ENCODE measurements at places on chromosomes 2 and 18.

DNA sequence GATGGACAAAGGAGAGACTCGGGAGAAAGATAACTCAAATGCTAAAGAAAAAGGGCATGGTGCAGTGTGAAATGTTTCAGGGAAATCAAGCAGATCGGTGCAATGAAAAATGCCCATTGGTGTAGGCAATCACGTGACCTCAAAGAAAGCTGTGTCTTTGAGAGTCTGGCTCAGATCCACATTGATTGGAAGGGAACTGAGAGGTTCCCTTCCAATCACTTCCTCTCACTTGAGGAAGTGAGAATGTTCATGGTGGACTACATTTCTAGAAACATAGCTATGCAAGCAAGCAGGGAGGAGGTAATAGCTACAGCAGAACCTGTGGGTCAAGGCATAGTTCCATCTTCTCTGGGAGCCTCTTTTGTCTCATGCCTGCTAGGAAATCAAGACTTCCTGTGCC, 187.4 kb downstream of the LPIN1 start:
- no peak for DNase-seq

GRCh38 chr2:116696223-116696622, 1118.3 kb upstream of the DDX18 start:
- no peak for DNase-seq

- DNase-seq: peak; percentile 49
Observed at GRCh38 chr18:47100212-47100831, 50.0 kb downstream of the HDHD2 start.

GRCh38 chr2:215410932-215411285, 25.0 kb downstream of the FN1 start:
- DNase-seq: no peak

DNA sequence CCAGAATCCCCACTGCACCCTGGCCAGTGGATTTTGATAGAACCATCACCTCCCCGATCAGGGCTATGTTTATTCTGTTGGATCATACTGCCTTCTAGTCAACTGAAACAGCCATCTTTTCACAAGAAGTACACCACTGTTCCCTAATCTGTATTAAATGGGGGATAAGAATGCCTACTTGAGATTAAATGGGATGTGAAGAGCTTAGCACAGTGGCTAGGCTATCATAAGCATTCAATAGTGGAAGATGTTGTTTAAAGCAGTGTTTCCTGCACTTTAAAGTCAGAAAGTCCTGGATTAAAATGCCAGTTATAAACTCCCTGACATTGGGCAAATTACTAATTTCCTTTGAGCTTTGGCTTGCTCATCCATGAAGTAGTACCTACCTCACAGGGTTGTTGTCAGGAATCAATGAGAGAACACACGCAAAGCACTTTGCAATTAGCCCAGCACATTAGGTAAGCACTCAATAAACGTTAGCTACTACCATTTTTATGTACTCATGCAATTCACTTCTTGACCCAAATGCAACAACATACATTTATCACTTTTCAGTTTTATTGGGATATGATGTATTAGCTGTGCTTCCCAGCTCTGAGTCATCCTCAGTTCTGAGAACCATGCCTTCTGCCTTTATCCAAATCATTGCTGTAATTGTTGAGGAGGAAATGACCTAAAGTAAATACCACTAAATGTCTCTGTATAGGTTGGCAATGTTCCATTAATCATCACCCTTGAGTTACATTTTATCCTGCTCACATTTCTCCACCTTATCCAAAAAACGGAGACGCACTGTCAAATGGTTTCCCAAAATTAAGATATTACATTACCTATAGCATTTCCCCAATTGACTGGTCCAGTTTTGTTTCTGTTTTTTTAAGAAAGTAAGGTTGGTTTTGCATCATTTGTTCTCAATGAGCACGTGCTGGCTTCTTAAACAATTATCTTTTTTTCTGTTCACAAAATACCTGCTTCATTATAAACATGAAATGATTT, 2.1 kb downstream of the TMEM247 start:
- DNase-seq: no peak
